ENCODE measurements at places on chromosomes 5 and 9. TPM values are rescaled to one million over a fixed set of nuclear protein-coding genes. Genes with fewer than 3 reads are reported as not detected.

DNA sequence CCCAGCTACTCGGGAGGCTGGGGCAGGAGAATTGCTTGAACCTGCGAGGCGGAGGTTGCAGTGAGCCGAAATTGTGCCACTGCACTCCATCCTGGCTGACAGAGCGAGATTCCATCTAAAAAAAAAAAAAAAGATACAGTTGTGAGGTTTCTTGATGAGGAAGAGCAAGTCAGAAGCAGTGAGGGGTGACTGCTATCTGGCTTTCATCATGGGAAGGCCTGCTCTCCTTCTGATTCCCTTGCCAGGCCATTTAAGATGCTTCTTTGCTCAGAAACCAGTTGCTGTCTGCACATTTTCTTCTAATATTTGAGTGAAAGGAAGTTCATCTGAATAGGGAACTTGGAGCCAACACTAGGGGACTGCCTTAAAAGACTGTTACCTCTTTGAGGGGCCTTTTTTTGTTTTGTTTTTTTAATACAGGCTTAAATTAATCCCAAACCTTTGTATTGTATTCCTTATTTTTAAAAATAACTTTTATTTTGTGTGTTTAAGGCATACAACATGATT is 201.9 kb downstream of the ARHGAP26 start:
- DNase-seq = no peak

GRCh38 chr5:178555771-178556211 is 34.4 kb downstream of the COL23A1 start:
- DNase-seq = no peak

GRCh38 chr9:87077986-87078385 is 130.7 kb upstream of the GAS1 start:
- DNase-seq = no peak

DNA sequence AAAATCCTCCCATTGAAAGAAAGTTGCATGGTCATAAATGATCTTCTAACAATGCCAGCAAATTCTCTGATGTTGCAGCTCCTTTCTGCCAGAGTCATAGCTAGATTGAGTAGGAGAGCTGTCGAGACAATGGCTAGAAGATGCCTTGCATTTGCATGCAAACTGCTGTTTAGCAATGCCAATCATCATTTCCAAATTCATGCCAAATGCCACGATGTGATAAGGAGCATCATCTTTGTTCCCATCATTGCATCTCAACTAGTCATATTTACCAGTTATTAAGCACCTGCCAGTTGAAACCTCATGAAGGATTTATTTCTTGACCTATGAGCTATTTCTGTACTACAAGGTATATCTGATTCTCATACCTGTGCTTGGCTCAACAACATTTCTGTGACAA is 246.4 kb upstream of the PIK3R1 start:
- DNase-seq = no peak

DNA sequence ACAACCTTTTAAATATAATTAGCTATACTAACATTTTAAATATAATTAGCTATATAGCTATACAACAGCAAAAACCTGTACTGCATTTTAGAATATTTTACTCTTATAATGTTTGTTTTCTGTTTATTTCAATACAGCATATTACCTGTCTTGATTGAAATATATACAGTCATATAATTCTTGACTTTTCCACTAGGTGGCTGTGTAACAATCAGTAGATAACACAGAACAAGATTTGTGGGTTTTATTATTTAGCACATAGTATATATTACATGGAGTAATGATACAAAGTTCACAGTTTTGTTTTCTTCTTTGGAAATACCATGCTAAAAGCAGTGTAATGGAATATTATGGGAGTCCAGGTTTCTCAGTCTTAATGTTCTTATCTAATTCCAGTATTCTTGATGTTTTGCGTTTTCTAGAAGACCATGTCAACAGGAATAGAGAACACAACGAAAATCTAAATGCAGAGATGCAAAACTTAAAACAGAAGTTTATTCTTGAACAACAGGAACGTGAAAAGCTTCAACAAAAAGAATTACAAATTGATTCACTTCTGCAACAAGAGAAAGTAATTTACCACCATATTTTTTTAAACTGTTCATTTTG is 13.3 kb downstream of the HMMR start:
- DNase-seq = no peak

GRCh38 chr9:126500600-126501382 is 112.9 kb upstream of the LMX1B start:
- DNase-seq = peak; percentile 88

DNA sequence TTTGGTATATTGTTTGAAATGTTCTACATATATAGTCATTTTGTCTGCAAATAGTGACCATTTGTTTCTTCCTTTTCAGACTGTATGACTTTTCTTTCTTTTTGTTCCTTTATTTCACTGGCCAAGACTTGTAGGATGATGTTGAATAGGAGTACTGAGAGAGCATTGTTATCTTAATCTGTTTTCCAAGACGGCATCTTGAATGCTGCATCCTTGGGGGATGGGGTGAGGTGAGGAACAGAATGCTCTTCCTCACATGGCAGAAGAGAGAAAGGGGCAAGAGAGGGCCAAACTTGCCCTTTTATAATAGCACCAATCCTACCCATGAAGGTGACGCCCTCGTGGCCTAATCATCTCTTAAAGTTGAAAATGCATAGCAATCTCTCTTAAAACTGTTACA is 3.7 kb upstream of the ZNF510 start:
- no peak for DNase-seq

DNA sequence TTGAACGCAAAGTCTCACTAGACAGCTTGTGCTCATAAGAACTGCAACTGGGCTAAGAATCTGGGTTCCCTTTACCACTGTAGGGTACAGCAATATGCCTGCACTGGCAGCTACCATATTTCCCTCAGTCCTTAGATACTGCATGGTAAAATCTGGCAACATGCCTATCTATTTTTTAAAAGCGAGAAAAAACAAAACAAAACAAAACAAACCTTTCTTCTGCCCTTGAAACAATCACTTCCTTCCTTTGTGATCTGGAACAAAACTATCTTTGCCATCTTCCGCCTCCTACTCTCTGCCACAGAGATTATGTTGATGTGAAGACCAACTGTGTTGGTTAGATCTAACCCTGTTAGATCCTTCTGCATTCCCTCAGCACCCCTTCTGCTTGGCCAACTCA is 242.9 kb downstream of the EBF1 start:
- no peak for DNase-seq

GRCh38 chr5:42531611-42532010 is 108.4 kb downstream of the GHR start:
- no peak for DNase-seq

Gene IL9
- not detected for total RNA-seq

Gene IFNA13
- not detected for total RNA-seq

Gene PCDHGB2
- 1.5 TPM for total RNA-seq

Gene ADAMTS19
- total RNA-seq = 3.0 TPM

Gene POLR3G
- 10.6 TPM for total RNA-seq

Gene SNX18
- total RNA-seq = 19.4 TPM

Gene SLC46A2
- total RNA-seq = not detected

Gene UAP1L1
- 2.9 TPM for total RNA-seq

Gene SLC25A48
- not detected for total RNA-seq

Gene HMMR
- 44.4 TPM for total RNA-seq

Gene ACOT12
- total RNA-seq = not detected
